Fibroblast of skin of right quadriceps (primary cell): ENCODE measurements at places on chromosomes 4 and X.
A peak's percentile ranks its signal among the peaks of the same experiment; 100 is the strongest.

- no peak for DNase-seq
These were observed 45.0 kb downstream of the APBB2 start for GRCh38 chr4:41169256-41169800.

DNA sequence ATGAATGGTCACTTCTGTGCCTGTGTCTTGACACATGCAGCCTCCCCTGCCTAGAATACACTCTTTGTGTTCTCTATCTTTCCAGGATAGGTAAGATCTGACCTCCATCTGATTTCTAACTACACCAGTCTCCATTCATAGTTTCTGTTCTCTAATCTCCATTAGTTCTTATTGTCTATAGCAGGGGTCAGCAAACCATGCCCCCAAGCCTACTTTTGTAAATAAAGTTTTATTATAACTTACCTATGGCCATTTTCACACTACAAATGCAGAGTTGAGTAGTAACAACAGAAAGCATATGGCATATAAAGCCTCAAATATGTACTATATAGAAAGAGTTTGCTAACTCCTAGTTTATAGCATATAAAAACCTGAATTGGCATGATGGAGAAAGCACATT is 37.6 kb upstream of the H2AZ1 start:
- DNase-seq, result no peak

DNA sequence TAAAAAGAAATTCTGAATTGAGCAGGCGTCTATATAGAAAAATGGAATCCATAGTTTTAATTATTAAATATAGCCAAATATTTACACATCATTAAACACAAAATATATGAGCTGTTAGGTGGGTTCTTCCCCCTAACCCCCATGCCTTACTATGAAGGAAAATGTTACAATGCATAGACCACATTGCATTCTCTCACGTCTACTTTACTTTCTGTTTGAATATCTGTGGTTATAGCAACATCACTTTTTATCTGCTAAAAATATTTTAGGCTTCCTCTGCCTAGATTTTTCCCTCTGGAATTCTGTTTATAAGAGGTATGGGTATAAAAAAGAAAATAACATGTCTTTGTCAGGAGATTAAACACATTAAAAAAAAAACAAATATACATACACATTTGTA is 73.1 kb downstream of the MAML3 start:
- DNase-seq, result peak; percentile 60

DNA sequence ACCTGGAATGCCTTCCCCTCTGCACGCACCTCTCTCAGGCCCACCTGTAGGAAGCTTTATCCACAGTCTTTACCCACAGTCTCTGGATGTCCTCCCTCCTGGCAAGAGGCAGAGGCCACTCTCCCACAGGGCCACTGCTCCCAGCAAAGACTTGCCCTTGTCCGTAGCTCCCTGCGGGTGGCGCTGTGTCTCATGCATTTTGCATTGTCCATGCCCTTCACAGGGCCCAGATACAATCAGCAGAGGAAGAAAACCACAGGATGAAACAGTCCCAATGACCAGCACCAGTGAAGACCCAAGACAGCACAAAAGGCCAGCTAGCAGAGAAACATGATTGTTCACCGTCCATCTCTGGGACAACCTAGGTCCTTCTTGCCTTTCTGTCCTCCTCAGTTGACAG is 2.1 kb upstream of the NSG1 start:
- DNase-seq, result no peak

- DNase-seq, result no peak
These were observed at the start of gene PROM1 for GRCh38 chr4:16083241-16084191. TSS of gene PROM1 (minus strand) at chr4:16084023. CDS start at chr4:16075906, 8,117 bp downstream.

DNA sequence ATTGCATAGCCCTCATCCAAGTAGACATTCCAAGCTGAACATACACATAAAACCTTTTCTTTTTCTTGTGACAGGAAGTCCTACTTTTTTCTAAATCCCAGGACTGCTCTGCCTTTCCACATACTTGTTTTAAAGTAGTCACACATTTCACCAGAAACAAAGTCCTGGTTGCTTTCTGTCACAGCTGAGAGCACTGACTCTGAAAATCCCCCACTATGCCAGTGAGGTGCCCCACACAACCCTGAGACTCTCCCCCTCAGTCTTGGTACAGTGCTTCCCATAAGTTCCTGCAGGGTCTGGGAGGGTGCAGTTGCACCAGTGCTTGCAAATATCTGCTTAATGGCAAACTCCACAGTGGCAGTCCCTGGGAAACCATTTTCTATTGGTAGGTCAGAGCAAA is 84.2 kb downstream of the DCHS2 start:
- no peak for DNase-seq

DNA sequence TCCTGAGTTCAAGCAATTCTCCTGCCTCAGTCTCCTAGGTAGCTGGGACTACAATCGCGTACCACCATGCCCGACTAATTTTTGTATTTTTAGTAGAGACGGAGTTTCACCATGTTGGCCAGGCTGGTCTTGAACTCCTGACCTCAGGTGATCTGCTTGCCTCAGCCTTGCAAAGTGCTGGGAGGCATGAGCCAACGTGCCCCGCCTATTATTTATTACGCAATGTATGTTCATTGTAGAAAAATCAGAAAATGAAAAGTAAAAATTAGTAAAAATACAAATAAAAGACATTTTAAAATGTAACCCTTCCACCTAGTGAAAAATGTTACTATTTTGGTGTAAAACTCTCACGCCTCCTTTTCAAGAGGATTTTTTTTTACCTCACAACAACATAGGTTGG is 14.2 kb downstream of the F8A1 start:
- DNase-seq, result no peak

DNA sequence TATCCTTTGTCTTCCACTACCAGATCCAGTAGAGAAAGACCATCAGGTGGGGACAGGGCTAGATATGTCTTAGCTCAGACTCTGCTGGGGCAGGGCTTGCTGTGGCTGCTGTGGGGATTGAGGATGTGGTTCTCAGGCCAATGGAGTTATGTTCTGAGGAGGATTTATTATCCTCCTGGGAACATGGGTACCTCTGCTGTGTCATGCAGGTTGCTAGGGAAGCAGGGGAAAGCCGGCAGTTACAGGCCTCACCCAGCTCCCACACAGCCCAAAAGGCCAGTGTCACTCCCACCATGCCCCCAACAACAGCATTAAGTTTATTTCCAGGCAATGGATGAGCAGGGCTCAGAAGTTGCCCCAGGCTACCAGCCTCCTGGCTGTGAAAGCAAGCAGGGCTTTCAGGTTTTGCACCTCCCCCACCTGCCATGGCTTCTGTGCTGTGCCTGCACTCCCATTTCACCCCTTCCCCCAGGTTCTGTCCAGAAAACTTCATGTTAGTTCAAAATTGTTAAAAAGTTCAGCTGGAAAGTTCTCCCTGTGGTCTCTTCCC is 879.9 kb downstream of the ARAP2 start:
- DNase-seq, result no peak

- no peak for DNase-seq
These were observed 2618.6 kb downstream of the ARAP2 start for GRCh38 chr4:33625748-33626147.

DNA sequence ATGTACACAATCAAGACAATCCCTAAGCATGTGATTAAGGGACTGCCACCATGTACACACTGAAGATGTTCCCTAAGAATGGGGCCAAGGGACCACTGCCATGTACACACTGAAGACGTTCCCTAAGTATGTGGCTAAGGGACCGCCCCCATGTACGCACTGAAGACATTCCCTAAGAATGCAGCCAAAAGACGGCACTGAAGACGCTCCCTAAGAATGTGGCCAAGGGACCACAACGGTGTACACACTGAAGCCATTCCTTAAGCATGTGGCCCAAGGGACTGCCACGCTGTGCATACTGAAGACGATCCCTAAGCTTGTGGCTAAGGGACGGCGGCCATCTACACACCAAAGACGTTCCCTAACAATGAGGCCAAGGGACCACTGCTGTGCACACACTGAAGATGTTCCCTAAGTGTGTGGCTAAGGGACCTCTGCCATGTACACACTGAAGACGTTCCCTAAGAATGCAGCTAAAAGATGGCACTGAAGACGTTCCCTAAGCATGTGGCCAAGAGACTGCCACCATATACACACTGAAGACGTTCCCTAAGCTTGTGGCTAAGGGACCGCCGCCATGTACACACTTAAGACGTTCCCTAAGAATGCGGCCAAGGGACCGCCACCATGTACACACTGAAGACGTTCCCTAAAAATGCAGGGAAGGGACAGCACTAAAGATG is 26.4 kb downstream of the DHRSX start:
- no peak for DNase-seq

GRCh38 chr4:53899586-53900270 is 164.7 kb downstream of the CHIC2 start:
- DNase-seq, result peak; percentile 87

DNA sequence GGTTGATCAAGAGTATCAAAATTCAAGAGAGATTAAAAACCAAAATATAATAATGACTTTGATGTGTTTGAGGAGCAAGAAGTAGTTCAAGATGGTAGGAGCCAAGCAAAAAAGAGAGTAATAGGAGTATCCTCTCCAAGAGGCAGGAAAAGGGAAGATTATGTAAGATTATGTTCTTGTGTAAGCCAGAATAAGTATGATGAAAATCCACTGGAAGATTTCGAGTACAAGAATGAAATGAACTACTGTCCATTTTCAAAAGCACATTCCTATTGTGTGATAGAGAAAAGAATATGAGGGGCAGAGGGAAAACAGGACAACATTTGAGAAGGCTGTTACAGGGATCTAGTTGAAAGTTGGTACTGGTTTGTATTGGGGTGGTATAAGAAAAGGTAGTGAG is 659.6 kb upstream of the INTU start:
- DNase-seq, result no peak

- no peak for DNase-seq
These were observed 211.1 kb upstream of the MAMLD1 start for GRCh38 chrX:150152036-150152435.

DNA sequence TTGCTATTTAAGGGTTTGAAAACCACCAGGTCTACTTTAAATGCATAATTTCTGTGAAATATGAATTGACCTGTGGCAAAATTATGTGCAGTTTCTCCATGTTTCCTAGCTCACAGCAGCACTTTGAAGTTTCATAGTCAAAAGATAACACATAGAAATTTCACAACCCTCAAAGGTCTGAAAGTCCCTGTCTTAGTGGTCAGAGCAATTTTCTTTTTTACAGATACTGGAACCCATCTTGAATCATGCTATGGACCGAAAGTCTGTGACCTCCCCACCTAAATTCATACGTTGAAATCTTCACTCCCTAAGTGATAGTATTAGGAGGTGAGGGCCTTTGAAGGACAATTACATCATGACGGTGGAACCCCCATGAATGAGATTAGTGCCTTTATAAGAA is 240.4 kb upstream of the BMP3 start:
- DNase-seq, result no peak

DNA sequence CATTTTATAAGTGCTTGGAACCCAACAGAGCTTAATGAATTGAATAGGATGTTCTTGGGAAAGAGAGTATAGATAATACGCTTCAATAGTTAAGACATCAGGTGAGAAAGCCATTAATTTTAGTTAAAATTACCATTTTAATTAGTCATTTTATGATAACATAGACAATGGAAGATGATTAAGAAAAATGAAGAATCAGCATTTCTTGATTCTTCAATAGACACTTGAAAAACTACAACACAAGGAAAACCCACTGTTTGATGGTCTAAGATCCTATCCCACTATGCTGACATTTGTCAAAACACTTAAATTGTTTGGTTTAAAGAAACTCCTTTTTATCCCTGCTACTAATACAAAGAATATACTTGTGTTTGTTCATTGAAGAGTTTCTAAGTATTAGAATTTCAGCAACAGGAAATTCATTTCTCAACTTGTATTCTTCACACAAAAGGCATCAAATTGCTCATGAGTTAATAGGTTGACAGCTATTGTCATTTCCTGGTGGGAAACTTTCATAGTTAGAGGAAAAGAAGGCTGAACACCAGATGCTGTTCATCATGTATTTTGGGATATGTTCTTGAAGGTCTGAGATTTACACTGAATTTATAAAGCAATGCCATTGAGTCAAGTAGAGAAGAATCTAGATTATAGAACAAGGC is 9.6 kb upstream of the CXCL2 start:
- no peak for DNase-seq

GRCh38 chr4:153114771-153115321 is 89.4 kb upstream of the TRIM2 start:
- peak; percentile 61 for DNase-seq

DNA sequence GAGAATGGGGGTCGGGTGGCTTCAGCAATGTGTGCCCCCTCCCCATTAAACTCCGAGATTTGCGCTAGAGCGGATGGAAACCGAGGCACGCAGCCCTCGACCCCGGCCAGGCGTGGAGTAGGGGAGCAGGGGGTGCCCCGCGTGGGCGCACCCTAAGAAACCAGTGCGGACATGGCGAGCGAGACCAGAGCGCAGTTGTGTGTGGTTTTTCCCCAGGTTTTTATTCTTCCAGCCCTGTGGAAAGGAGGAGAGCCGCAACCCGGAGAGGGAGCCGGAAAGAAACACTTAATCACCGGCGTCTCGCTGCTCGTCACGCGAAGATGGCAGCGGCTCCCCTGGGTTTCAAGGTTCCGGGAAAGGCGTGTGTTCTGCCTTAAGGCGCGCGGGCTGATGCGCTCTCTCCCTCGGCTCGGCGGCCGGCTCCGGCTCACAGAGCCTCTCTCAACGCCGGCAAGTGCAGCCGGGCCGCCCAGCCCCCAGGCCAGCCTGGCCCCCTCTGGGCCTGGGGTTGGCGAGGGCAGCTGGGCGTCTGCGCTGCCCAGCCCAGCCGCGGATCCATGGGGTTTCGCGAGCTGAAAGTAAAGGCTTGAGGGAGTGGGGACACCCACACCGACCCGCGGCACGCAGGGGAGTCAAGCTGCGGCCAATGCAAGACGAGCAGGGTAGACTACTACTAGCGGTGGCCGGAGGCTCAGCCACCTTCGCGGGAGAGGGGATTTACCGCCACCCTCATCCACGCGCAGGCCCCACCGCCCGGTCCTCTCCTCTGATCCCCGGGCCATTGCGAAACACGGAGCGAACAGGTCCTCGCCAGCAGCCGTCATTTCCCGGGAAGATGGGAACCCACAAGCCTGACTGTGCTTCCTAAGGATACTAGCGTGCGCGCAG is 74.0 kb upstream of the BCOR start:
- DNase-seq, result peak; percentile 45

DNA sequence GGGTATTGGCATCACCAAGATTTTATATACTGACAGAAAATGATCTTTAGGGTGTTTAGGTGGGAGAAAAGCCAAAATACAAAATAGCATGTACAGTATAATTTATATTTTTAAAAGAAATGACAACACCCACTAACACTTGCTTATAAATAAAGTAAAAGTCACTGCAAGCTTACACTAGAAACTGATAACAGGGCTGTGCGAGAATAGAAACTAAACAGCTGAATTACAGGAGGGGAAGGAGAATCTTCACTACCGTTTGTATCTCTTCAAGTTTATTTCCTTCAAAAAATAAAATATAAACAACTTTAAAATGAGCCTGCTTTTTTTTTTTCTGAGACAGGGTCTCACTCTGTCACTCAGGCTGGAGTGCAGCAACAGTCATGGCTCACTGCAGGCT is 22.8 kb downstream of the GRSF1 start:
- DNase-seq, result no peak

- peak; percentile 53 for DNase-seq
These were observed 18.0 kb upstream of the TMEM131L start for GRCh38 chr4:153448003-153448731.

- no peak for DNase-seq
These were observed 948.3 kb upstream of the PRKX start for GRCh38 chrX:4661771-4662170.

- no peak for DNase-seq
These were observed 209.0 kb downstream of the NPNT start for GRCh38 chr4:106104276-106104675.
